NCI-H774 (cell line): ENCODE measurements at places on chromosomes 3 and 15.

- DNase-seq, result no peak
Observed at GRCh38 chr15:56786966-56787365, 53.7 kb upstream of the ZNF280D start.

GRCh38 chr3:180934638-180935037 is 22.2 kb downstream of the FXR1 start:
- DNase-seq, result no peak

DNA sequence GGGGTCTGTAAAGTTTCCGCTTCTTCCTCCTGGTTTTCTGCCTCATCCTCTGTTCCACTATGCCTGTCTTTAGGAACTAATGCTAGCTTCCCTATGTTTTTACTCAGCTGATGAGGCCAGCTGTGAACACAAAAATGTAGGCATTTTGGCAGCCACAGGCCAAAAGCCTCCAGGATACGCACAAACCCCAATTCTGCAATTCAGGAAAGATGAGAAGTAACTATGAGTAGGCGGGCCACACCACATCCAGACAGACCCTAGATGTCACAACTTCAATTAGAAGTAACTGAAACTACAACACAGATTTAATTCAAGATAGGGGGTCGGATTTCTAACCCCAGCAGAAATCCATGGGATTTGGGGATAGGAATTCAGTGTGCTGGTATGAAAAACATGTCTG is 11.9 kb downstream of the CA12 start:
- DNase-seq, result no peak

GRCh38 chr15:39427705-39428104 is 153.2 kb upstream of the THBS1 start:
- DNase-seq, result no peak

DNA sequence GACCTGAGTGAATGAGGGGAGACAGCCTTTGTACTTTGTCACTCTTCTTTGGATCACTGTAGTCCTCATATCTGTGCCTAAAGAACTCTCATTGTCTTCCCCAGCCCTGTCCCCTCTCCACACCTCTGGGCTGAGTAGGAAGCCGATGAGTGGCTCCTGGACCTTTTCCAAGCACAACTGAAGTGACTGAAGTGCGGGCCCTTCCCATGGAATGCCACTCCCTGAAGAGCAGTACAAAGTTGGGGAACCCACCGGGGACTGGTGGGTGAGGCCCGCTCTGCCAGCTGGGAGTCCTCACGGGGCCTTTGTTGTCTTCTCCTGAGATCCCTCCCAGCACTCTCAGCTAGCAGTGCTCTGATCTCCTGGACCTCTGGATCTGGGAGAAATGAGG is 90.1 kb downstream of the AAGAB start:
- DNase-seq, result no peak

DNA sequence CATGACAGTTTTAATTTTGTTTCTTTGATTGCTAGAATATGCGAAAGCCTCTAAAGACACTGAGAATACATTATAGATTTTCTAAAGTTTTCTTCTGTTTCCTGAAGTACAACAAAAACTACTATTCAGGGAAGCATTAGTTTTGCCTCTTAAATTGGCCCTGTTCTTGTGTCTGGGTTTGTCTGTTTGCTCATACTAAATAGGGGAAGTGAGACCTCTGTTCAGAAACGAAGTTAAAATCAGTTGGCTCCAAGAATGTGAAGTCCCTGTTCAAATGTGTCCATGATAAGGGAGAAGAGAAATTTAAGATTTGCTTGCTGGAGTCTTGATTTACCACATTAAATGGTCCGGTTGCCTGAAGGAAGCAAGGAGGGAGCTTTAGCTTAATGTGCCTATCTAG is 327.3 kb upstream of the GBE1 start:
- no peak for DNase-seq

GRCh38 chr3:59429198-59429597 is 379.4 kb upstream of the CFAP20DC start:
- DNase-seq, result no peak

- no peak for DNase-seq
Observed at GRCh38 chr15:64597477-64597822, 137.1 kb downstream of the ZNF609 start.

GRCh38 chr15:94582368-94582767 is 351.0 kb downstream of the MCTP2 start:
- peak; percentile 7 for DNase-seq

- no peak for DNase-seq
Observed at GRCh38 chr15:78325092-78325843, 14.9 kb upstream of the CRABP1 start.

DNA sequence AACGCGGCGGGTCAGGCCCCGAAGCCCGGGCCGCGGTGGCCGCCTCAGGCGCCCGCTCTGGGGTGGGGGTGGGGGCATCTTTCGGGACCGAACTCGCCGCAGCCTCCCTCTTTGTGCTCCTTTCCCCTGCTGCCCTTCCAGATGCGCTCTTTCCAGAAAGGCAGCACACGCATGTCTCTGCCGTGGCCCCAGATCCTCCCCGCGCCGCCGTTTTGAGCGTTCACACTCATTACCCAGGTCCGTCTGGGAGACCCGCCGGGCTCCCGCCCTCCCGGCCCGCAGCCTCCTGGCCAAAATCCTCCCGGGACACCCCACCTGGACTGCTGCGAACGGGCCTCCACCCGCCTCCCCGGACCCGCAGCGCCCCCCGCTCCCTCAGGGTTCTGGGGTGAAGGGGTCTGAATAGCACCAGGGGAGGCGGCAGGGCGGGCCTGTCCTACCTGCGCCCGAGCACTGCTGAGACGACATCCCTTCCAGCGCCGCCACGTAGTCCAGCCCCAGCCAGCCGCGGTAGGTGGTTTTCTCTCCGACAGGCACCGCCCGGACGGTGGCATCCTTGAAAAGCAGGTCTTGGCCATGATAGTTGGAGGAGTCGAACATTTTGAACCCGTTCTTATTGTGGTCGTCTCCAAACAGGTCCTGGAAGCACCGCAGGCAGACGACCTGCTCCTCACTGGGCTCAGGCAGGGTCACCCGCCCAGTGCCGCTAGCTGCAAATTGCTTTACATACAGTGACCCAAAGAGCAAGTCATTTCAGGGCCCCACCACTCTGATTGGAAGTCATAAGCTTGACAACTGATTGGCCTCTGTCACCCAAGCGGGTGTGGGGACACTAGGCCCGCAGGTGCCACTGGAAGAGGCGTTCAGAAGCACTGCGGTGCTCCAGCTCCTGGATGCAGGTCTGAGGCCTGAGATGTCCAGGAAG is 25.9 kb downstream of the MELTF start:
- DNase-seq, result peak; percentile 44

- no peak for DNase-seq
Observed at GRCh38 chr15:67080900-67081431, 15.6 kb downstream of the SMAD3 start.

- no peak for DNase-seq
Observed at GRCh38 chr3:171564748-171565480, 104.7 kb upstream of the TNIK start.

GRCh38 chr3:99108508-99108907 is 207.0 kb upstream of the DCBLD2 start:
- no peak for DNase-seq

DNA sequence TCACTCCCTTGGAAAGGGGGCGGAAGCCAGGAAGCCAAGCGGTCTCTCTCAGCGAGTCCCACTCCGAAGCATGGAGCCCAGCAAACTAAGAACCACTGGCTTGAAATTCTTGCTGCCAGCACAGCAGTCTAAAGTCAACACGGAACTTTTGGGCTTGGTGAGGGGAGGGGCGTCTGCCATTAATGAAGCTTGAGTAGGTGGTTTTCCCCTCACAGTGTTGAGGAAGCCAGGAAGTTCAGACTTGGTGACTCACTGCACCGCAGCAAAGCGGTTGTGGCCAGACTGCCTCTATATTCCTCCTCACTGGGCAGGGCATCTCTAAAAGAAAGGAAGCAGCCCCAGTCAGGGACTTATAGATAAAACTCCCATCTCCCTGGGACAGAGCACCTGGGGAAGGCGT is 665.4 kb upstream of the CBLB start:
- no peak for DNase-seq

- no peak for DNase-seq
Observed at GRCh38 chr15:76577879-76578512, 241.4 kb downstream of the ISL2 start.

- DNase-seq, result no peak
Observed at GRCh38 chr3:55511895-55512570, 24.9 kb upstream of the WNT5A start.

DNA sequence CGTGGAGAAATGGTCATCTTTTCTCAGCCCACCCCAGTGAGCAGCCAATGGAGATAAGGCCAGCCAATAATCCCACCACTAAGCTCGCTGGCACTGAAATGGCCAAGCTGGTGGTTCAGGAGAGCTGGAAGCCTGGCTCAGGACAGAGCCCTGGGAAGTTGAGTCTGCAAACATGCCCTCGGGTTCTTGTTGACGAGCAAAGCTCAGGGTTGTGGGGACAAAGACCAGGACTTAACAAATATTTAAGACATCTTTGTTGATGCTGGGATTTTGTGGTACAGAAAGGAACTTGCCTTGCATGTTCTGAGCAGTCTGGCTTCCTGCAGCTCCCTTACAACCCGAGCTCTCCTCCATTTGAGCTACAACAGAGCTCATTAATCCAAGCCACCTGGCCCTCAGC is 4.4 kb downstream of the FAH start:
- DNase-seq, result no peak

DNA sequence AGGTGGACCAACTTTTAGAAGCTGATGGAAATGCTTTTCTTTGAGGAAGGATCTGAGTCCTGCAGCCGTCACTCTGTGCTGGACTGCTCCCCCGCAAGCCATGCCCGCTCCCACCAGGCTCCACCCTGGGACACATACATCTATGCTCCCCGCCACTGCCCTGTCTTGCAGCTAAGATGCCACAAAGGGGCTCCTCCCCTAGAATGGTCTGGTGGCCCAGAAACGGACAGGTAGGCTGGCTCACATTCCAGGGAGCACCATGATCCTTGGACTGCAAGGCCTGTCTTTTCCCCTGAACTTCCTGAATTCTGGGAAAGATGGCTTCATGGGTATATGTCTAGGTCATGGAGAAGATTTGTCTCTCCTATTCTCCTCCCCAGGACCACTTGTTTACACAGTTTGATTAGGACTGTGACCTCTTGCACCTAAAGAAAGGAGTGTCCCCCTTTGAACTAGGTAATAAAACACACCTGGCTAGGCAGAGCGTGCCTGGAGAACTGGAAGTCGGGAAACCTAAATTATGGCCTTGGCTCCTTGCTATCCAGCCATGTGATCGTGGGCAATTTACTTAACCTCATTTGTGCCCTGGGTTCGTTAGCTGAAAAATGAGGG is 220.9 kb upstream of the BHLHE40 start:
- no peak for DNase-seq

GRCh38 chr3:131995891-131996290 is 38.9 kb downstream of the CPNE4 start:
- DNase-seq, result no peak

- DNase-seq, result no peak
Observed at GRCh38 chr3:143171141-143171980, 51.8 kb downstream of the CHST2 start.

DNA sequence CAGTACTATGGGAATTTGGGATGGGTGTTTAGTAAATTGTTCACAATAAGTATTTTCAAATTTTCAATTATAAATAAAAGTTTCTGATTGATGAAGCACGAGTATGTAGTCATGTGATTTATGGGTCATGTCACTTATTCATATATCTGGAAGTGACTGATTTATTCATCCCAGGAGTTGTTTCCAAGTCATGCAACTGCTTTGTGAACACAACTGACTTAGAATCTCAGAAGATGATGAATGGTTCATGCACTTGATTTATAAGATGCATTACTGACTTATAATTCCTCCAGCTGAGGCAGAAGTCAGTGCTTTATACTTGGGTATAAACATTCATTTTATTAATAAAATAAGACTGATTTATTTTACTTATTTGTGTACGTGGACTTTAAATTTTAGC is 137.8 kb upstream of the CBLB start:
- no peak for DNase-seq

GRCh38 chr3:15121936-15122335 is 23.0 kb upstream of the RBSN start:
- DNase-seq, result no peak

- DNase-seq, result no peak
Observed at GRCh38 chr3:123313889-123314288, 112.1 kb downstream of the SEC22A start.

- no peak for DNase-seq
Observed at GRCh38 chr3:97662762-97663161, 101.8 kb upstream of the ARL6 start.

DNA sequence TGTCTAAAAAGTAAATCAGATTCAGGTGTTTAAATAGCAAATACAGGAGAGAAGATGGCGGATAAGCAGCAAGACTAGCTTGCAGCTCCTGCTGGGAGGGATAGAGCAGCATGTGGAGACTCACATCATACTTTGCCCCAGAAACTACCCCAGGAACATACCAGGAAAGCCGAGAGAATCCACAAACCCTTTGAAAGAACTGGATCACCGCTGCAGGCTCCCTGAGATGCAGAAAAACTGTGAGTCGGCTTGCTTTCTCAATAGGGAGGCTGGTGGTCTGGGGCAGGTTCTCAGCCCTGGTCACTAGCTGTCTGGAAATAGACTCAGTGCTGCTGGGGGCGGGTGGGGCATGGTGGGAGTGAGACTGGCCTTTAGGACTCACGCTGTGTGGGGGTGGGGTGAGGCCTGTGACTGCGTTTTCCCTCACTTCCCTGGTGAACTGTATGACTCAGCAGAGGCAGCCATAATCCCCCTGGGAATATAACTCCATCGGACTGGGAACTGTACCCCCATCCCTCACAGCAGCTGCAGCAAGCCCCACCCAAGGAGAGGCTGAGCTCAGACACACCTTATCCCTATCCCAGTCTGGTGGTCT is 142.8 kb downstream of the CNTN6 start:
- no peak for DNase-seq

- no peak for DNase-seq
Observed at GRCh38 chr3:195162033-195162669, 108.8 kb downstream of the XXYLT1 start.

DNA sequence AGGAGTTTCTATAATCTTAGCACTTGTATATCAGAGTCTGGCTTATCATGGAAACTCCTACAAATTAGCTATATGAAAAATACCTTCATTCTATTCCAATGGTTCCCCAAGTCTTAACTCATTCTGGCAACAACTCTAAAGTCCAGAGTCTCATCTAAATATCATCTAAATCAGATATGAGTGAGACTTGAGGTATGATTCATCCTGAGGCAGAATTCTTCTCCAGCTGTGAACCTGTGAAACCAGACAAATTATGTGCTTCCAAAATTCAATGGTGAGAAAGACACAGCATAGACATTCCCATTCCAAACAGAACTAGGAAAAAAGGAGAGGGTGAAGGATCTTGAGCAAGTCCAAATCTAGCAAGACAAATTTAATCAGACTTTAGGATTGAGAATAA is 138.8 kb downstream of the THRB start:
- DNase-seq, result no peak

DNA sequence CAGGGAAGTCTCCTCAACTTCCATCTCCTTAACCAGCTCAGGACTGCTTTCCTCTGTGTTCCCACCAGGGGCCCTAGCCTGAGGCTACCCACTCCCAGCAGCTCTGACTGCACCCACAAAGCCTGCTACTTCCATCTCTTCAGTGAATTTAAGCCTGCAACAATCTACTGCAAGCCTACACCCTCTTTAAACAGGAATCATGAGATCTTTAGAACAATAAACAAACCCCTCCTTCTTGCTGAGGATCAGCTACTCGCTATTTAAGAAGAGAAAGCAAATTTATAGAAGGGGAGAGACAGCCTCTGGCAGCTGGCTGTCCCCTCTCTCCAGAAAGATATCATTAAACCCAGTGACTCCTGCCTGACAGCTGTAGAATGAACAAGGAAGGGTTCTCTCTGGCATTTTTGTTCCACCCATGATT is 51.9 kb downstream of the ARHGAP31 start:
- DNase-seq, result no peak

- DNase-seq, result no peak
Observed at GRCh38 chr3:134035836-134036235, 6.1 kb upstream of the SLCO2A1 start.
